Activated CD8-positive, alpha-beta memory T cell treated with anti-CD3 and anti-CD28 coated beads, Interleukin-2, amount 50 U/mL, for 4 hours (primary cell): ENCODE measurements at places on chromosomes 13 and 19.
A peak's percentile ranks its signal among the peaks of the same experiment; 100 is the strongest.

- no peak for DNase-seq
Observed at GRCh38 chr19:51125421-51126075, 842 bp downstream of the SIGLEC9 start.

DNA sequence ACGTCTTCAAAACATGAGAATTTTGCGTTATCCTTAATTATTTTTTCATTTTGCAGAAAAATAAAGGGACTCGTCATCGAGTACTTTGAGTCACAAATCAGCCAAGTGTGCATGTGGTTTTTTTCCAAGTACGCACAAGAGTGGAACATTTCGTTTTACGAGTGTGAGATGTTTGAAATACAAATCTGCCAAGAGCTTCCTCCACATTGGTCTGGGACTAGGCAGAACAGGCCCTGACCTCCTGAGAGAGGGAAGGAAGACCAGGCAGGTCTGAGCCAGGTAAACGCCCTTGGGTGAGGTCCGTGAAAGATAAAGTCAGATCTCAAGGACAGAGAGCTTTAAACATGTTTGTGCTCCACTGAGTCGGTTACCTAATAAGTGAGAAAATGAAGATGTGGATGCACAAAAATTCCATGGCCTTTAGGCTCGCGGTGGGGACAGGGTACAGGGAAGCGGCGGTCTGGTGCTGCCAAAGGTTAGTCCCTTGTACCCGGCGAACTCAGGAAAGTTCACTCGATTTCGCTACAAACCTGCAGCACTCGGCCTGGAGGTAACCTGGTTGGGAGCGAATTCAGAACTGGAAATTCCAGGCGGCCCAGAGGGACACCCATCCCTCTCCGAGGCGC, 473 bp upstream of the ITM2B start:
- DNase-seq, result no peak

DNA sequence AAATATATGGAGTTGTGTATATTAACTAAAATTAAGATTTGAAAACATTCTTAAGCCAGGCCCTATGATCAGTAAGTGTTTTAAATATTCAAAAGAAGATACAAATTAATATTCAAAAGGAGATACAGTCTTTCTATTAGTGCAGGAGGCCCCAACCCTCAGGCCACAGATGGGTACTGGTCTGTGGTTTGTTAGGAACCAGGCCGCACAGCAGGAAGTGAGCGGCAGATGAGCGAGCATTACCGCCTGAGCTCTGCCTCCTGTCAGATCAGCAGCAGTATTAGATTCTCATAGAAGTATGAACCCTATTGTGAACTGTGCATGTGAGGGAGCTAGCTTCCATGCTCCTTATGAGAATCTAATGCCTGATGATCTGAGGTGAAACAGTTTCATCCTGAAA, 232.9 kb downstream of the FOXO1 start:
- peak; percentile 36 for DNase-seq

- no peak for DNase-seq
Observed at GRCh38 chr13:102197193-102197592, 204.7 kb downstream of the FGF14 start.

DNA sequence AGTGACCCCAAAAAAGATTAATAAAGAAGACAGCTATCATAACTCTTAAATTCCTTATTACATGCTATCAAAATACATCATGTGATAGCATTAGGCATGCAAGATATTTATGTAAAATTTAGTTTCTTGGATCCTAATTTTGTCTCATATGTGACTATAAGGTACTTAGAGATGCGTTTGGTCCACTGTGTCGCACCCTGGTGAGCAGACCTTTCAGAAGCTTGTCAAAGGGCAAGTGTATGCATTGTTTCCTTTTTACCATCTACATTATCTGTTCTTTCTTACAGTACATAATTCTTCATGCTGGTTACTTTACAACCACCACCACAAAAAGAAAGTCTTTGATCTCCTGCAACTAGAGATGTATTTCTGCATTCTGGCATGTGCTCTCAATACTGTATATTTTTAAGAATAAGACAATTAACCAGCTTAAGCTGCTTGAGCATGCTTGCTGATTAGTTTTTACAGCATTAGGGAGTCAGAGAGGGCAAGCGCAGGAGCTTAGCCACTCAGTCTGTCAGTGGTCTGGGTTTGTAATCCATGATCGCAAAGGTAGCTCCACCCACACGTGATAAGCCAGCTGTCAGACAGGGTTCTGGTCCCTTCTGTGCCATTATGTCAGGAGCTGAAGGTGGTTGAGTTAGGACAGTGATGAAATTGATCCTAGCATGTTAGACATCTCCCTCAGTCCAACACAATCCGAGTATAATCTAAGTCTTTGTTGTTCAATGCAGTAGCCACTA, 500.9 kb downstream of the MYO16 start:
- no peak for DNase-seq

- DNase-seq, result no peak
Observed at GRCh38 chr19:8459520-8460270, 14.9 kb downstream of the HNRNPM start.

DNA sequence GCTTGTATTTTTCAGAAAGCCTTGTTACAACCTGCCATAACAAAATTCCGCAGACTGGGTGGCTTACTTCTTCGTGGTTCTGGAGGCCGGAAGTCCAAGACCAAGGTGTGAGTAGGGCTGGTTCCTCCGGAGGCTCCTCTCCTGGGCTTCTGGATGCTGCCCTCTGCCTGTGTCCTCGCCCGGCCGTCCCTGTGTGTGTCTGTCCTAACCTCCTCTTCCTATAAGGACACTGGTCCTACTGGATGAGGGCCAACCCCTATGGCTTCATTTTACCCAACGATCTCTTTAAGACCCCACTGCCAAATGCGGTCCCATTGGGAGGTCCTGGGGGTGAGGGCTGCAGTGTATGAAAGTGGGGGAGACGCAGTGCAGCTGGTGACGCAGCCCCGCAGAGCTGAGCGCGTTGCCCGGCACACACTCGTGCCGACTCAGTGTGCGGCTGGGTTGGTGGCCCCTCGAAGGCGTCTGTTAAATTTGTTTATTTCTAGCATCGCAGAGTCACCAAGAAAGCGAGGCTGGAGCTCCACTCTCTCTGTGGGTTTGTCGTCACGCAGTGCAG, 116.7 kb downstream of the SOX1 start:
- DNase-seq, result no peak

DNA sequence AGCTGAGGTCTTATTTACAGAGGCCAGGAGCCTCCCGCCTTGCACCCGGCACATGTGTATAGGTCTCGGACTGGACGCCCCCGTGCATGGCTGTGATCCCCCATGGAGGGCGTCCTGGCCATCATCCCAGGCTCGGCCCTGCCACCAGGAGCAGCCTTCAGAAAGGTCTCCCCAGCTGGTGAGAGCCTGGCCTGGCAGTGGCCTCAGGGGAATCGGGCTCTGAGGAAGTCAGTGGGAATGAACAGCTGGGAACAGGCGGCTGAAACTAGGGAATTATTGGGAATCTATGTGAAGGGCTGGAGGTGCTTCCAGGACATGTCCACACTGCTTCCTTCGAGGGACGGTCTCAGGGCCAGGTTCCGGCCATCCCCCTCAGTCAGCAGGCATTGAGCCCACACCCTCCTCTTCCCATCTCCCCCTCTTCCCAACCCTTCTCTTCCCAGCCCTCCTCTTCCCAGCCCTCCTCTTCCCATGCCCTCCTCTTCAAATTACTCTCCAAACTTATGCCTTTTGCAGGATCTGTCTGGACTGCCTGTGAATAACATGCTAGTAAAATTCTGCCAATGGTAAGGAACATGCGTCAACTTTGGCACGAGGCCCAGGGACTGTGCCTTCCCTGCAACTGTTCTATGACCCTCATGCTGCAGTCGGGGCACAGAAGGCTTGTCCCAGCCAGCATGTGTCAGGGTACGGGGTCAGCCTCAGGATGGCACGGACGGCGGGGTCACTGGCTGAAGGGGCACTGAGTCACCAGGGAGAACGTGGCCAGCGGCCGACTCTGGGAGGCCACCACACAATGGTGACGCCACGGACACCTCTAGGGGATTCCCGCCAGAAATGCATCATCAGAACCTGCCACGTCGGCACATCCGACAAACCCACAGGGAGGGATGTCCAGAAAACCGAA, 24.2 kb upstream of the C13orf46 start:
- no peak for DNase-seq

GRCh38 chr13:77022341-77022740, 4.6 kb downstream of the FBXL3 start:
- DNase-seq, result no peak

DNA sequence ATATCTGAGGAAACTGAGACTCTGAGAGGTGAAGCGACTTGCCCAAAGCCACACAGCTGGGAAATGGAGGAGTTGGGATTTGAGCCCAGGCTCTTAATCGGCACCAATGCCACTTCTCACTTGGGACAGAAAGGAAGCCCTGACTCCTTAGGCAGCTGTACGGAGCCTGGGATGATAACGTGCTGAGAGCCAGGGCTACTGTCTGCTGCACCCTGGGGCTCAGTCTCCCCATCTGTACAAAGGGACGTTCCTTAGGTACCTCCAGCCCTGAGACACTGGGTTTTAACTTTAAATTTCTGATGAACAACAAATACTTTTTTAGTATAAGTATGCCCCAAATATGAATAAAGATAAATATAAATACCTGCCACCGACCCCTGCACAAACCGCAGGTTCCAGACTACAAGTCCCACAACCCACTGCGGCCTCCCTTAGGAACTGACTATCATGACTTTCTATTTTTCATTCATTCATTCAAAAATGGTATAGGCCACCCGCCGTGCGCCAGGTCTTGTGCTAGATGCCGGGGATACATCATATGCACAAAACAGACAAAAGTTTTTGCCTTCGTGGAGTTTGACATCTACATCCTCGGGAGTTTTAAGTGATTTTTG, 776 bp upstream of the NCLN start:
- DNase-seq, result peak; percentile 69

GRCh38 chr13:77415253-77416071, 88.6 kb upstream of the MYCBP2 start:
- DNase-seq, result no peak

DNA sequence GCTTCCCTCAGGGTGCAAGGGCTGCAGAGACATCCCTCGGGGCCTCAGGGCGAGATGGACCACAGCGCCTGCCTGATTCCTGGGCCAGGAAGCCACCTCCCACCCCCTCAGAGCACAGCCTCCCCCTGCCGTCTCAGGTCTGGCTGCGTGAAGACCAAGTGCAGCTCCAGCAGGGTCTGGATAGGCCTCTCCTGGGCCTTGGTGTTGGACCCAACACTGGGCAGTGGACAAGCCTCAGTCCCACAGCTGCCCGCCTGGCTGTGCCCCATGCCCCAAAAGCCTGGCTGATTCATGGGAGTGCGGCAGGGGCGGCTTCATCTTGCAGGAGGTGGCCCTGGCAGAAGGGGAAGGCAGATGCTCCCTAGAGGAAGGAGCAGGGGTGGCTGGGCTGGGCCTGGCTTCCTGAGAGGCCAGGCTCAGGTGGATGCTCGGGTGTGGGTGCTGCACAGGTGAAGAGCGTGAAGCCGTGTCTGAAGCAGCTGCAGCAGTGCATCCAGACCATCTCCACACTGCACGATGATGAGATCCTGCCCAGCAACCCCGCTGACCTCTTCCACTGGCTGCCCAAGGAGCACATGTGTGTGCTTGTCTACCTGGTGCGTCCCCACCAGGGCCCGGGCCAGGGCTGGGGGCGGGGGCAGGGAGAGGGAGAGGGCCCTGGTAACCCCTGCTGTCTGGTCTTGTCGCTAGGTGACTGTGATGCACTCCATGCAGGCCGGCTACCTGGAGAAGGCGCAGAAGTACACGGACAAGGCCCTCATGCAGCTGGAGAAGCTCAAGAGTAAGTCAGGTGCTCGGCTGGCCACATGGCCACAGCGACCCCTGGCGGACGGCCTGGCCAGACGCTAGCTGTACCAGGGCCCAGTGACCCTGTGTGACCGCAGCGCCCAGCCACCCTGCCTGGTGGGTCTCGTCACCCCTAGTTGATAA, 21.7 kb downstream of the MAU2 start:
- DNase-seq, result no peak
